ENCODE measurements at places on chromosomes 7 and 10. TPM values are rescaled to one million over a fixed set of nuclear protein-coding genes. Genes with fewer than 3 reads are reported as not detected.

KCNIP2 gene
- total RNA-seq: 0.73 TPM

C10orf143 gene
- total RNA-seq: 0.89 TPM

TBX20 gene
- total RNA-seq: 2.4 TPM

SEMA3A gene
- total RNA-seq: 8.9 TPM

SEMA3C gene
- total RNA-seq: 56.7 TPM

ZNF248 gene
- 4.7 TPM for total RNA-seq

LDB3 gene
- total RNA-seq: not detected

FOXI2 gene
- total RNA-seq: not detected

AS3MT gene
- total RNA-seq: 3.3 TPM

PGAM2 gene
- total RNA-seq: not detected

TMEM270 gene
- not detected for total RNA-seq

PRLHR gene
- total RNA-seq: not detected

OLAH gene
- 0.05 TPM for total RNA-seq
